ENCODE measurements at places on chromosomes 4 and X.

- DNase-seq, result no peak
These were observed 6.9 kb downstream of the UBA1 start for GRCh38 chrX:47200385-47201150.

DNA sequence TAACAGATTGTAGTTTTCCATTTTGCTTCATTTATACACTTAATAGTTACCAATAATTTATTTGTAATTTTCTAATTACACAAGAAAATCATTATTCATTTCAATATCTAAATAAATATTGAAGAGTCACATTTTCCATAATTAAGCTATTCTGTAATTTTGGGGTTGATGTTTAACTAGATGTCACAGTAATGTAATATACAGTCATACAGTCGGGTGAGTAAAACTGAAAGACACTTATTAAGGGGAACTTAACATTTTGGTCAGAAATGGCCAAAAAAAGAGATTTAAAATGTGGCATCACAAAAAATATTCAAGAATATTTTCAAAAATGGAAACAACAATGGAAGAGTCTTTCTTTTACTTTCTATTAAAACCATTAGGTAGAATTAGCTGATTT lies 1080.3 kb downstream of the ARAP2 start:
- DNase-seq, result no peak

- DNase-seq, result no peak
These were observed 21.1 kb downstream of the KLHL5 start for GRCh38 chr4:39083164-39083563.

GRCh38 chr4:153643406-153644383 lies 40.4 kb upstream of the TLR2 start:
- peak; percentile 74 for DNase-seq

GRCh38 chrX:15399962-15400391 lies 15.8 kb upstream of the VEGFD start:
- DNase-seq, result peak; percentile 13

DNA sequence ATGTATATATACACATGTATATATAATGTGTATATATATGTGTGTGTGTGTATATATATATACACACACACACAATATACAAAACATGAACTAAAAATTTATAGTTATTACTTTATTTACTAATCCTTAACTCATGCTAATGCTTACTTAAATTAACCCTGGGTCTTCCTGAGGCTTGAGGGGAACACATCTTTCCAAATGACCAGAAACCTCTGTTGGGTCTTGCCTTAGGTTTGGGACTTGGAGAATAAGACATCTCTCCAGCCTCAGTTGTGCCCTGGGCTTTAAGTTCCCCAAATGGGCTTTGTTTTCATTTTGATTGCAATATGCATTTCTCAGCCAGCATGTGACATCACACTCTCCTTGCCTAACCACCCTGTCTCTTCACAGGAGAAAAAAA lies 7.7 kb downstream of the GEMIN8 start:
- DNase-seq, result no peak

- DNase-seq, result peak; percentile 9
These were observed 144.8 kb downstream of the FRYL start for GRCh38 chr4:48635310-48635709.

GRCh38 chr4:4386296-4386735 lies 586 bp upstream of the NSG1 start:
- no peak for DNase-seq

DNA sequence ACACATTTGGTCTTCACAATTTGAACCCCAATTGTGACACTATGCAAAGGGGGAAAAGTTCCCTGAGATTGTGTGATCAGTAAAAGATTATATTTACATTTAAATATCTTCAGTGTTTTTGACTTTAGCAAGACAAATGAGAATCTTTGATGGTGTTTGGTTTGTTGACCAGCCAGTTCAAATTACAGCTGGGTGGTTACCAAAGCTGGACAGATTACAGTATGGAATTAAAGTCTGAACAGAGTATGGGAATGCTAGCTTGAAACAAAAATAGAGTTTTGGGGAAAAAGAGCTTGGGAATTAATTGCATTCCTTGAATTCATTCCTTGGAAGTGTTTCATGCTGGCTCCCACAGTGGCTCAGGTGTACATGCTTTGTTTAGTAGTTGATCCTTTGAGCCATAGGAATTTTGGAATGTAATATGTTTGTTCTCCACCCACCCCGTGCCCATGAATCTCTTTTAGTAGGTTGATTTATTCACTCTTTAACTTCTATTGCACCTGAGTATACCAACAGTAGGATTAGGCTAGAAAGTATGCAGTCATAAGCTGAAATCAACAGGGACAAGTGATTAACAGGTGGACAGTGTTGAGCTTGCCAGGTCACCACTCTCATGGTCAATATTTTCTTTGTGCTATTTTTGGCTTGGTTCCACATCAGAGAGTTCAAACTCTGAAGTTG lies 81.1 kb upstream of the HELT start:
- DNase-seq, result no peak

DNA sequence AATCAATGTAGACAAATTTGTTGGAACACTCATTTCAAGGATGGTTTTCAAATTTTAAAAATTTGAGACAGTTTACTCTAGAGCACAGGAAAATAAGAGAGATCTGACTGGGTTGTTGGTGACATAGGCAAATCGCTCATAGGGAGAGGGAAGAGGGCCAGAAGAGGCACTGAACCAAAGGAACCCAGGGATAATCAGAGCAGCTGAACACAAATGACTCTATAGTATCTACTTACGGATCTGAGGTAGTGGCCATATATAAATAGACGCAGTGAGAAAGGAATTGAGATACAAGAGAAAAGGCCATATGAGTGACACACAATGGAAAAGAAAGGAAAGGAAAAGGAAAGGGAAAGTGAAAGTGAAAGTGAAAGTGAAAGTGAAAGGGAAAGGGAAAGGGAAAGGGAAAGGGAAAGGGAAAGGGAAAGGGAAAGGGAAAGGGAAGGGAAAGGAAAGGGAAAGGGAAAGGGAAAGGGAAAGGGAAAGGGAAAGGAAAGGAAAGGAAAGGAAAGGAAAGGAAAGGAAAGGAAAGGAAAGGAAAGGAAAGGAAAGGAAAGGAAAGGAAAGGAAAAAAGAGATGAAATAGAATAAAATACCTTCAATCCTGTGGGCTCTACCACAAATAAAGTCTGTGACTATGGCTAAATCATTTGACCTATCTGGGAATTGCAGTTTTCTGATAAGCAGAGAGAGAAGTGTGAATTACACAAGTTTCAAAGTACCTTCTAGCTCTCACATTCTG lies 759.2 kb downstream of the DMD start:
- DNase-seq, result no peak

- no peak for DNase-seq
These were observed 216.5 kb downstream of the MID1IP1 start for GRCh38 chrX:39017716-39018115.

GRCh38 chr4:87281603-87282002 lies 41.1 kb downstream of the HSD17B13 start:
- DNase-seq, result no peak

GRCh38 chrX:132119821-132120515 lies 7.9 kb downstream of the FRMD7 start:
- DNase-seq, result no peak

GRCh38 chr4:101528526-101528925 lies 181.2 kb upstream of the PPP3CA start:
- DNase-seq, result no peak

- no peak for DNase-seq
These were observed 144.4 kb downstream of the GLUD2 start for GRCh38 chrX:121191779-121192178.

DNA sequence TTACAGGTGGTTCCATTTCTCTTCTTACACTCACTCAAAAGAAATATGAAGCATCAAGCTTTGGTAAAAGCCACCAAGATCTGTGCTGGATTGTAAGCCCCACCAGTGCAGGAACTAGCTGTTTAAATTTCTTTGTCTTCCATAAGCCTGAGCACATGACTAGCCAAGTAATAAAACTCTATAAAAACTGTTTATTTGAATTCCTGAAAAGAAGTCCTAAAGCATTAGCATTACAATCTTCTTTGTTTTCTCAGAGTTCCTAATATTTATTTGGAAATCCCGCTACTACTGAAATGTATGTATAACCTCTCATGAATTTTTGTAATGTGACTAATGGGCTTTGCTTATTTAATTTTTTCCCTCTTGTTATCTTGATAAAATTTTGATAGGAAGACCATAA lies 65.9 kb downstream of the IQCM start:
- no peak for DNase-seq

DNA sequence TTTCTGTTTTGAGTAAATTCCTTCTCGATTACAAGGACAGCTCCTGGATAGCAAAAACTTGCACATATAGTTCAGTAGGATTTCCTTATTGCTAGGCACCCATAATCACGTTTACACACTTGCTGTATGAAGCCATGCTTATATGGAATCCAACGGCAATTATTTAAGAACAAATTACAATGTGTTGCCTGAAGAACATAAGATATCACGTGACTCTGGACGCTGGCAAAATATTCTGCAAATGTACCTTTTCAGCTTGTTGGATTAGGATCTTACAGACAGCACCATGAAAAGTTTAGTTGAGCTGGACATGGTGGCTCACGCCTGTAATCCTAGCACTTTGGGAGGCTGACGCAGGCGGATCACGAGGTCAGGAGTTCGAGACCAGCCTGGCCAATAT lies 17.4 kb downstream of the MFAP3L start:
- DNase-seq, result no peak

DNA sequence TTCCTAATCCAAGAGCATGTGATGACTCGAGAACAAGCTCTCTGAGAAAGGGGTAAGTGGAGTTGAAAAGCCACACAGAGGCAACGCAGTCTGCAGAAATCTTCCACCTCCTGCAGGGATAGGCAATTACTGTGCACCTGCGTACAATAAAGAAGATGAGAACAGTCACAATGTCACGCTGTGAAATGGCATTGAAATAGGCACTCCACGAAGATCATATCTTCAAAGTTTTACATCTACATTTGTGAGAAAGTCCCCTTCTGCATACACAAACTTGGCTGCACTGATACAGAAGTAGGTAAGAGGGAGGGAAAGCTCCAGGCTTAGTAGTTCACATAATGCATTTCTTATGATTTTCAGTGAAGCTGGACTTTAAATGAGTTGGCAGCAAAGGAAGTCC lies 27.1 kb downstream of the DDX60L start:
- DNase-seq, result no peak

GRCh38 chr4:102301167-102301566 lies 44.1 kb downstream of the SLC39A8 start:
- no peak for DNase-seq

DNA sequence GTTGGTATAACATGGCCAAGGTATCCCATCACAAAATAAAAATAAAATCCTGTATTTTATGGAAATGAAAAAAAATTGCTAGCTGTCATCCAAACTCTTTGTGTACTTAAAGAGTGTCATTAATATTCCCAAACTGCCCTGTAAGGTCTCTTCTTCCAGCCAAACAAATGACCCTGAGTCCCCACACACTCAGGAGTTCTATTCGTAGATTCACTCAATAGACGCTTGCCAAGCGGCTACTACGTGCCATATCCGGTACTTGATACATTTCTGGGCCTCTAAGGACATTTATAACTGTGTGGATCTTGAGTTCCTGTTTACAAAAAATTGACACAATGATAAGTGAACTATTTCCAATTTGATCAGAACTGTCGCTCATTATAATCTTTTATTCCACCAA lies 245.1 kb downstream of the SCFD2 start:
- DNase-seq, result no peak

GRCh38 chr4:164700471-164700870 lies 53.5 kb upstream of the SMIM31 start:
- DNase-seq, result peak; percentile 42

DNA sequence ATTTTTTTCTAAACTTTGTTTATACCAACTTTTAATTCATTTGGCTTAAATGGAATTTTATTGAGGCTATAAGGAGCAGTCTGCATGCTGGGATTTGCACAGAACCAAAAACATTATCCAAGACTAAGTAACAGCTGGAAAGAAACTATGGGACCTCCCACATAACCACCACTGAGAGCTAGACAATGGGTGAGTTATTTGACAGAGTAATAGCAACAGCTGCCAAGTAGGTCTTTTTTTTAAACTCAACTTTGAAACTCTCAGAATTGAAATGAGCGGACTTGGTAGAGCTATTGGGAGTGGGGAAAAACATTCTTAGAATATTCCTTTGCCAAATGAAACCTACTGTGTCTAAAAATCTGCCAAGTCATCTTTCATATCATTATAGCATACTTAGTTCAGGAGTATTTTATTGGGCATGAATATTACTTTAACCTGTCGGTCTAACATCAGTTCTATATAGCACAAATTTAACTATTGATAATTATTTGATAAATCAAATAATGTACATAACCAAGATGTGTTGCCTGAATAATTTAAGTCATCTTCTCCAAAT lies 1428.0 kb downstream of the PCDH7 start:
- DNase-seq, result no peak

- DNase-seq, result no peak
These were observed 12.7 kb upstream of the UBA6 start for GRCh38 chr4:67713529-67714247.

DNA sequence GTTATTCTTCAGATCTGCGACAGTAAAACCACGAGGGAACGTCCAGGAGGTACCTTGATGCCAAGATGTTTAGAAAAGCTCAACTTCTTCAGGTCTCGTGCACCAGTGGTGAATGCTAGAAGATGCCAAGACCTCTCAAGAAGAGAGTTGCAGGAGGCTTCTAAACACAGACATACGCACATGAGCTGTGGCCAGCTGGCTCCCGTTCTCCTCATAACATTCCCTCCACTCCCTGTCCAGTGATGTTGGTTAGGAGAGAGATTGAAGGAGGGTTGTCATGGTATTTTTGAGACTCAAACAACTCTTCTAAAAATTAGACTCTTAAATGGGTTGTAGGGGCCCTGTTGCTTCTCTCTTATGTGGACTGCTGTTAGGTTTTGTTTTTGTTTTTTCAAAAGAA lies 184.3 kb downstream of the QDPR start:
- DNase-seq, result no peak

DNA sequence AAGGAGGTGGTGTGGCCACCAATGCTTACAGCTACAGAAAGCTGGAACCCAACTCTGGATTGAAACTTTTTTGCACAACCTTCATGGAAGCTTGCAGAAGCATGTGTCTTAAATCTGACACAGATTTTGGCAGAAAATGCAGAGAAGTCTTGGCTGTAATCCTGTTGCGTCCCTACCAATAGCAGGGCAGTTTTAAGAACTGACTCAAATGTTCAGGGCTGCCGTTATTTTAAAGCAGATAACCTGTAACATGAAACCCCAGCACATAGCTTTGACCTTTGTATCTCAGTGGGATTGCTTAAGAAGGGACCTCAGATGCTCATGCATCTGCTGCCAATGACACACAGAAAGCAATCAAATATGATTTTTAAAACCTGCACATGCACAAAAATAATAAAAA lies at the start of gene VEGFD:
TSS of gene VEGFD (minus strand) at position 110 of the 400 bp plus-strand sequence. CDS start 467 bp downstream, outside the sequence.
- no peak for DNase-seq

DNA sequence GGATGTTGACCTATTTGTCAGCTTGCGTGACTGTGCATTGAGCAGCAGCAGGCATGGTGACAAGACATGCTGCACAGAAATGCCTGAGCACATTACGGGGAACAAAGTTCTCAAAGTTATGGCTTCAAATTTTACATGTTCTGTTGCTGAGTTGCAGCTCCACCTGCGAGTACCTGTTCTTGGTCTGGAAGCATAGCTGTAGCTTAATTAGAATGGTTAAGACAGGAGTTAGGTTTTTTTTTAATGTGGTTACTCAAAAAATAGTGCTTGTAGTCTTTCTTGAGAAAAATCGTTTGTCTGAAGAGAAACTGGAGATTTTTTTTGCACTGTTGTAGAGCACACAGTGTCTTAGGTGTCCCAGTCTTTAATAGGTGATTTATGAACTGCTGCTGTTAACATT lies 38.8 kb upstream of the GNPDA2 start:
- no peak for DNase-seq

All from NB4 (cell line).